ENCODE measurements at places on chromosomes 3 and 15.

GRCh38 chr15:57440799-57441198 lies 64.5 kb downstream of the CGNL1 start:
- DNase-seq, result no peak

DNA sequence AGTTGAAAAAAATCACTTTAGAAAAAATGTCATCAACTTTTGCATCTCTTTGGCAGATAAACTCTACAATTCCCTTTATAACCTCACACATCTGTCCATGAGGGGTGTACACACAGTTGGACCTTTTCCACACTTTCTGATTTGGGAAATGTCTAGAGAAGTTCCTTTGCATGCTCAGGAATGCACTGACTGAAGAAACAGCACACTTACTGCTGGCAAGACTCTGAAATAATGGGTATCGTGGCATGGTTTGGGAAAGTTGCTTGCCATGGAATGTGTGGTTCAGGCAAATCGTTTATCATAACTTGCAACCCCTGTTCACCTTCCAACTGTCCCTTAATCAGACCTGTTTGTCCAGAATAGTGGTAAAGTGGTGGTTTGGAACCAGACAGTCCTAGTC lies 135.3 kb upstream of the TGFBR2 start:
- DNase-seq, result no peak

DNA sequence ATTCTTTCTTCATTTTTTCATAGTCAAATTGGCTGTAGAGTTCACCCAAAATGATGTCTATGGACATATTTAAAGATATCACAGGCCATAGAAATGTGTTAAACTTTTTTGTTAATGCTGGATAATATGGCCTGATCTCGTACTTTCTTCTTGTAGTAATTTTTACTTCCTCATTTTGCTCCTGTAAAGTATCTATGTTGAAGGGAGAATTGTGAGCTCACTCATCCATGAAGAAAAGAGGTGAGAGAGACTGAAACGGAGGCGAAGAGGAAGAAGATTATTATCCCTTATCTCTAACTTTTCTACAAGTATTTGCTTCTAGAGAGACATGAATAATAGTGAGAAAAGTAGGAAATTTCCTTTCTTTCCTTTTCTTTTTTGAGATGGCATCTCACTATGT lies 613.8 kb upstream of the TBL1XR1 start:
- DNase-seq, result no peak

DNA sequence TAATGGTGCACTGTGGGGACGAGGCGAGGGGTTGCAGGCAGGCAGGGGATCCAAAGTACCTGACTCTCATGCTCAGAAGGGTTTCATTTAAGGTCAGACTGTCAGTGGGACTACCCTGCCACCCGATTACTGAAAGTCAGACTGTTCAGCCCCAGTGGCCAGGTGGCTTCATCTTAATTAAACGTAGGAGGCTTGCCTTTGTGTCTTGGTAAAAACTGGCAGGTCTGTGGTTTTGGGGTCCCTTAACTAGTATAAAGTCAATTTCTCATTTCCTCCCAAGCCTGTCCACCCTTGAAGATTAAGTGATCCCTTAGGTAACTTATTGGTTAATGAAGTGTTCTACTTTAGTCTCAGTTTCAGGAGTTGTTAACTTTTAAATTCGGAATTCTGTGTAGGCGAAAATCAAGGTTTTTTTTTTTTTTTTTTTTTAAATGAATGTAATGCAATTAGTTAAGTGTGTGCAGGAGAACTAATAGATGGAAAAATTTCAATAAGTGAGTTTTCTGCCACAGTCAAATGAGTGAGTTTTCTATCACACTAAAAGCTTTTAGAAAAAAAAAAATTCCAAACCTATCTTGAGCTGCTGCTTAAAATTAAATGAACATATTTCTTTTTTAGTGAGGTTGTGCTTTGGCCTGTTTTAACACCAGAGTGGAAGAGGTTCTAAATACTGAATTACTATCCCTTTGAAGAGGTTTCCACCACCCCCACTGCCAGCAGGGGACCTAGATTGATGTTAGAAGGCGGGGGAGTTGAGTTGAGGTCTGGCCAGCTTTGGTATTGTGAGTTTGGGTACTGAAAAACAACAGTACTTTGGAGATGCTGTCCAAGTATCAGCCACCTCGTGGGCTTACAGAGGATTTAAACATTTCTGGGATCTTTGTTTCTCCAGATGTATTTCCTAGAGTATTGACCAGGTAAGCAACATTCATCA lies 15.2 kb downstream of the ITPR1 start:
- no peak for DNase-seq

GRCh38 chr3:28218071-28218916 lies 23.1 kb upstream of the CMC1 start:
- DNase-seq, result no peak

DNA sequence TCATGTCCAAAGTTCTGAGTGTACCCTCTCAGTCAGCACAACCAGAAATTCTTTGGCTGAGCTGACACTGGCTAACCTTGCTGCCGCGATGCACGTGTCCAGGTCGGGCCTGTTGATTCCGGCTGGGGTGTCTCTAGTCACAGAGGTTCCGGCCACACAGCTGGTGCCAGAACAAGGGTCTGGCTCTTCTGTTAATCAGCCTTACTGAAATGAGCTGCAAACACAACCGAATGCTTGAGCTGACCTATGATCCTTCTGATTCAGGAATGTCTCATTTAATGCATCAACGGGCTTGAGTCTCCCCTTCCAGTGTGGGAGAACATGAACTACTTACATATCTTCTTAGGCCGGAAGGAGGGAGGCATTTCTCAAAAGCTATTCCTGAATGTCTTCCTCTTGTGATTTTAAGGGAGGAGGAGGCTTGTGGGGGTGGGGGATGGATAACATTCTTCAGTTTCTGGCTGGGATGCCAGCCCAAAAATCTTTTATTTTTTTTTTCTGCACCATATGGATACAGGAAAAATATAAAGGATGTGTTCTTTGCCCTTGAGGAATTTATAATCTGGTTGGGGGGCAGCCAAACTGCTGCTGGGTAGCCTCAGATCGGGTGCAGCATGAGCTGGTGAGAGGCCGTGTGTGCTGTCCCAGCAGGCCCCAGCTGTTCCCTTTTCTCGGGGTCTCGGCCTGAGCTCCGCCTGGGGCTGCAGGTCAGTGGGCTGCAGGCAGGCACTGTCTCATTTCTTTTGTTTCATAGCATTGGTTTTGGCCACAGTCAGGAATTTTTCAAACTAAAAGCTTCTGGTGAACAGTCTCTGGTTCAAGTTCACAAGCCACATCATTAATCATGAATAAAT lies 319.1 kb upstream of the TBL1XR1 start:
- no peak for DNase-seq

- DNase-seq, result peak; percentile 28
Observed at GRCh38 chr15:73982222-73982962, 9.7 kb downstream of the STOML1 start.

DNA sequence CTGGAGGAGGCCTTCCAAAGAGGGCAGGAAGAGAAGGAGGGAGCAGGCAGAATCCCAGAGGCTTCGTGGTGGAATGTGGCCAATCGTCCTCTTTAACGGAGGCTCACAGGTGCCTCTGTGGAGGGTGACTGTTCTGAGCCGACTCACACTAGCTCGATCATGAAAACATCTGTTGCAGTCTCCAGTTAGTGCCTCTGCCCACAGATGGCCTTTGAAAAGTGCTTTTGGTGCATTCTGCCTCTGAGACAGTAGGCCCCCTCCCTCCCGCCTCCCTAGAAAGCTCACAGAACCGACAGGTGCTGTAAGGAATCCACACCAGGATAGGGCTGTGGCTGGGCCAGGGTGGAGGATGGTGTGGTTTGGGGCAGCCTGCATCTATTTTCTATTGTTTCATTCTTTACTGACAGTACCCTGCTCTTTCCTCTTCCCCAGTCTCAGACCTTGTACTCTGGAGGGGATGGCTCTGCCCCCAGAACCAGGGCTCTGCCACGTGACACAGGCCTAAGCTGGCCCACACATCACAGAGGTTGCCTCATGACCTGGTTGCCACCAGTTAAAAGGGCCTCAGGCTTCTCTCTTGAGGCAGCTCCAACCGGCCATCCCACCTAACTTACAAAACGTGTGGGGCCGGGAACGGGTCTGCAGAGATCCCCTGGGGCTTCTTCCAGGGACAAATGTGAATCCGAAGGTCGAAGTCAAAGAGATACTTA lies 27.2 kb upstream of the PIGZ start:
- no peak for DNase-seq

DNA sequence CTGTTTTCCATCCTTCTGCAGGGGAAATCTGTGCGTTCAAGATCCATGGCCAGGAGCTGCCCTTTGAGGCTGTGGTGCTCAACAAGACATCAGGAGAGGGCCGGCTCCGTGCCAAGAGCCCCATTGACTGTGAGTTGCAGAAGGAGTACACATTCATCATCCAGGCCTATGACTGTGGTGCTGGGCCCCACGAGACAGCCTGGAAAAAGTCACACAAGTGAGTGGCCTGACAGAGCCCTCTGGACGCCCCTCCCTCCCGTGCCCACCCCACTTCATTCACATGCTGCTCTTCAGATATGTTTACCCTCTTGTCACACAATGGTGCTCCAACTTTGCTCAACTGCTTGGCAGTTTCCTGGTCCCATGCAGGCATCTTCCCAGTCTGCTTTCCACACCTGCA lies 274.3 kb upstream of the TRIM42 start:
- no peak for DNase-seq
